ENCODE measurements at places on chromosomes 4 and X. TPM values are rescaled to one million over a fixed set of nuclear protein-coding genes. Genes with fewer than 3 reads are reported as not detected.

ABCG2 gene
- total RNA-seq, result 7.2 TPM

TMPRSS11B gene
- not detected for total RNA-seq

MORF4L2 gene
- 309 TPM for total RNA-seq

PAGE4 gene
- not detected for total RNA-seq

RTL9 gene
- total RNA-seq, result 0.13 TPM

SOX3 gene
- total RNA-seq, result not detected

SMIM9 gene
- not detected for total RNA-seq

CXCR3 gene
- total RNA-seq, result not detected

FOXO4 gene
- 9.6 TPM for total RNA-seq

NFXL1 gene
- total RNA-seq, result 10.1 TPM

SMIM10 gene
- 7.3 TPM for total RNA-seq

CTAG2 gene
- not detected for total RNA-seq

FAM9C gene
- not detected for total RNA-seq

MTMR8 gene
- total RNA-seq, result 0.07 TPM

PABPC4L gene
- total RNA-seq, result 0.26 TPM

UTP3 gene
- 15.6 TPM for total RNA-seq

RS1 gene
- not detected for total RNA-seq

SSX1 gene
- total RNA-seq, result not detected

CORIN gene
- 2.4 TPM for total RNA-seq

S100G gene
- total RNA-seq, result not detected

BMX gene
- 0.33 TPM for total RNA-seq

DRD5 gene
- total RNA-seq, result not detected

SPANXC gene
- total RNA-seq, result not detected

MXRA5 gene
- 0.65 TPM for total RNA-seq

DBET gene
- not detected for total RNA-seq

SHOX gene
- not detected for total RNA-seq

ETNPPL gene
- not detected for total RNA-seq

SORBS2 gene
- total RNA-seq, result 18.1 TPM

RHOXF1 gene
- not detected for total RNA-seq

RAB41 gene
- not detected for total RNA-seq

NDP gene
- 17.2 TPM for total RNA-seq

DLG3 gene
- total RNA-seq, result 22.2 TPM

FAAH2 gene
- 0.07 TPM for total RNA-seq

GRSF1 gene
- total RNA-seq, result 71.3 TPM

TLR1 gene
- 1.5 TPM for total RNA-seq

HSPA4L gene
- total RNA-seq, result 17.0 TPM

SHROOM4 gene
- 4.3 TPM for total RNA-seq

RGN gene
- 4.7 TPM for total RNA-seq

PGAM4 gene
- total RNA-seq, result not detected

ATP6AP1 gene
- 172 TPM for total RNA-seq

SPANXN5 gene
- total RNA-seq, result not detected

NEXMIF gene
- 0.03 TPM for total RNA-seq

LIN54 gene
- 11.3 TPM for total RNA-seq

ODAPH gene
- not detected for total RNA-seq

GPAT3 gene
- 14.1 TPM for total RNA-seq

SNX25 gene
- 52.8 TPM for total RNA-seq

MAGEB17 gene
- not detected for total RNA-seq

FMR1 gene
- 23.1 TPM for total RNA-seq

ARL9 gene
- 0.07 TPM for total RNA-seq

RAB39B gene
- total RNA-seq, result 0.72 TPM

WFS1 gene
- total RNA-seq, result 40.7 TPM

ASMT gene
- 0.07 TPM for total RNA-seq

CENPVL2 gene
- not detected for total RNA-seq

DGAT2L6 gene
- not detected for total RNA-seq

RHOXF2B gene
- not detected for total RNA-seq
